ENCODE measurements at places on chromosomes 1 and 21.

- peak; percentile 82 for DNase-seq
Measured at GRCh38 chr1:45359882-45360513, 19.8 kb upstream of the MUTYH start.

- no peak for DNase-seq
Measured at GRCh38 chr1:247456914-247457639, 827 bp downstream of the OR2B11 start.

DNA sequence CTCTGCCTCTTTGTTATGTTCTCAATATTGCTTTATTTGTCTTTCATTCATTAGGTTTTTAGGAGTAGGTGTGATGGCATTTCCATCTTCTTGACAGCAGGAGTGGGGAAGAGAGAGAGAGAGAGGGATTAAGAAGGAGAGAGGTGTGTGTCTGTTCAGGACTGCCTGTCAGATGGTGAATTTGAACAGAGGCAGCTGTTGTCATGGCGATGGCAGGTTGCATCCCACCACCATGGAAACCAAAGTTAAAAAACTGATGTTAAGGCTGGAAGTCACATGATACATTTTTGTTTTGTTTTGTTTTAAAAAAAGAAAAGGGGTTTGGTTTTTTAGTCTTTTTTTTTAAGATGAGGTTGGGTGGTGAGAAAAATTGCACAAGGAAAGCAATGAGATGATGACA is 18.3 kb downstream of the CACNA1E start:
- no peak for DNase-seq

DNA sequence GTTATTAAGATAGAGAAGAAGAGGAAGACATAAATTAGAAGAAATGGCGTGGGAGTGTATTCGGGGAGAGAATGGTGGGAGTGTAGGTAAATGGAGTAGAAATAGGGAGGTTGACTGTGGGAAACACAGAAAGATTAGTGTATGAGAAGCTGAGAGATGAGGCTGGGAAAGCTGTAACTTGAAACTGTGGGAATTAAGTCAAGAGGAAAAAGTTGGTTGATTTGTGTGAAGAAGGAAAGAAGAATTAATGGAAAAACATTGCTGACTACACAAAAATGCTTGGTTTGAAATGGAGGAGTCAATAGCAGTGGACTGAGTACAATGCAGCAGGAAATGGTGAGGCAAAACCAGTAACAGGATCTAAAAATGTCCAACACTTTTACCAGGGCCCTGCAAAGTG is 448.3 kb downstream of the PTPRC start:
- no peak for DNase-seq

- peak; percentile 73 for DNase-seq
Measured at GRCh38 chr1:148160343-148161052, 8.4 kb upstream of the NBPF11 start.

DNA sequence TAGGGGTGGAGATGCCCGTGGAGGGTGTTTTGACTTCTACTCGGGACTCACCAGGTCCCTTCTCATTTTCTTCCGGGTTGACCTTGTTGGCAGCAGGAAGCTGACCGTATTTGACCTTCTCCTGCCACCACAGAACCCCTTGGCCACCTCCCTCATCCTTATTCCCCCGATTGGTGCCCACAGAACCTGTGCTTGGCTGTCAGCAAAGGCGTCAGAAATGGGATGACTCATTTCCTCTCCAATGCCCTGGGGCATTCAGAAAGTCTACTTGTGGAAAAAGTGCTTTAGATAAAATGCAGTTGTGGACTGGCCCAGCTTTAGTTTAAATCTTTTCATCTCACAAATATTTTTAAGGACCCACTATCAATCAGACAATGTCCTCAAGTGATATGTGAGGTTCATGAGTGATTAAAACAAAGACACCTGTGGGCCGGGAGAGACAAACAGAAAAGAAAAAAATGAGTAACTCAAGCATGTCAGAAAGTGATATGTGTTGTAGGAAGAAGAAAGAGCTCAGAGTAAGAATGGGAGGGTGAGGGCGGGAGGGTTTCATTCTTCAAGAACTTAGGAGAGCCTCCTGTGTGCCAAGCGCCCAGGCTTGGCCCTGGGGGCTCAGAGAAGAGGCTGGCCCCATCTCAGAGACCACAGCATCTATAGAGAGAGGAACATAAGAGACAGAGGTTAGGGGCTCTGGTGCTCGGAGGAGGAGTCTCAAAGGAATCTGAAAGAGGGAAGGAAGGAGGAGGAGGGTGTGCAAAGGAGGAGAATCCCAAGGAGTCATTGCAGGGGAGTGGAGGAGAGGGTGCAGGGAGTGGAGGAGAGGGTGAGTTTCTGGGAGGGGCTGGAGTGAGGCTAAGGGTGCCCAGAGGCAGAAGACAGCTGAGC is 221.6 kb upstream of the VAMP3 start:
- DNase-seq: peak; percentile 56

DNA sequence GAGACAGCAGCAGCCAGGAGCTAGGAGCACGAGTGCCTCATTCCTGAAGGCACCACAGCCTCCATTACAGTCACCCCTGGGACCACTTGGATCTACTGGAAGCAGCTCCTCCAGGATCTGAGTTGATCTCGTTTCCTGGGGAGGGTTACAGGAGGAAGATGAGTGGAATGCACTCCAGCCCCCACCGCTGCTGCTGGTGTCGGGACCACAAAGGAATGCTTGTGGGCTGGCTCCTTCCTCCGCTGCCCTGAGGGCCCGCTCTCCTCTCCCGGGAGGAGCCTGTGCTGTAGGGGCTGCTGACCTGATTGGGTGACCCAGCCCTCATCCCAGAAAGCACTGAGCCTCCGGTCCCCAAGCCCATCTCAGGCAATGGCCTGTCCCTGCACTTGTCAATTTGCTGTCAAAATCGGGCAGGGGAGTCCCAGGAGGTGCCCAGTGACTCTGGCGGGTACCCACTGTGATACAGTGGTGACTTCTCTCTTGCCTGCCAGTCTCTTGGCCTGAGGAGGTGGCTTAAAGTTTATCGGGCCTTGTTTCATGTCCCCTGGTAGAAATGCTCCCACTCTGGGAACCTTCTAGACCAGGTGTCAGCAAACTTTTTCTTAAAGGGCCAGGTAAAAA is 23.1 kb downstream of the IL10RB start:
- no peak for DNase-seq

- no peak for DNase-seq
Measured at GRCh38 chr1:172777767-172778166, 118.9 kb downstream of the FASLG start.

DNA sequence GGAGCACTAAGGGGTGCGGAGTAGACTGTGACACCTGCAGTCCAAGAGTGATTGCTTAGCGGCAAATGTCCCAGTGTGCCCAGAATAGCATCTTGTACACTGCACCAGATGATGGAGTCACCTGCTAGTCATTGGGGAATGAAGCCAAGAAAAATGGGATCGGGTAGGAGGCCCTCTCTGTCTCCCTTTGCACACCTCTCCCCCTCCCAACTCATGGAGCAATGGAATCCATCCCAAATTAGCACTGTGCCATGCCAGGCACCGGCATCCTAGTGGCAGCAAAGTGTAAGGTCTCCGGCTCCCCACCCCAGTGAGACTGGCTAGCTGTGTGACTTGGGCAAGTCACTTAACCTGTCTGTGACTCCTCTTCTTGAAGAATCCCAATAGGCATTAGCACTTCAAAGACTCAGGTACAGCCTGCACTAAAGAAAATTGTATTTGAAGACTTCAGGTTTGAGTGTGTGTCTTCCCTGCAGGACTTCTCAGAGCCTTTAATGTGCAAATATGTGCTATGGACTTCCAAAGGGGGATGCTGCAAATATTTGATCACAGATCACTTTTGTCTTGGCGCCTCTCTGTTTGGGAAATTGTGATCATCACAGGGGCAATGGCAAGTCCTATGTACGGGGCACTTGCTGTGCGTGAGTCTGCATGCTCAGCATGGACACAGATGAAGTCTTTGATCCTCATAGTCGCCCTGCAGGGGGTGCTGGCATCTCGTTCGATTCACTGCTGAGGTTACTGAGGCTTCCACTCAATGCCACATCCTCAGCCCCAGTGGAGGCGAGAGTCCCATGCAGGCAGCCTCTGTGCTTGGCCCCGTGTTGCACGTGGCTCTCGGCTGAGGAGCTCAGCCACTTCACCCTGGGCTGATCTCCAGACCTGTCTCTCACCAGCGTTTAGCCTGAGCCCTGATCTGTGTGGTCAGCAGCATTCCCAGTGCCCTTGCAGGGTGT is 272.9 kb upstream of the C1orf174 start:
- DNase-seq: peak; percentile 43

GRCh38 chr1:23013657-23014056 is 2.0 kb downstream of the TEX46 start:
- DNase-seq: peak; percentile 73

- DNase-seq: no peak
Measured at GRCh38 chr1:209527372-209527771, 56.1 kb upstream of the CAMK1G start.

DNA sequence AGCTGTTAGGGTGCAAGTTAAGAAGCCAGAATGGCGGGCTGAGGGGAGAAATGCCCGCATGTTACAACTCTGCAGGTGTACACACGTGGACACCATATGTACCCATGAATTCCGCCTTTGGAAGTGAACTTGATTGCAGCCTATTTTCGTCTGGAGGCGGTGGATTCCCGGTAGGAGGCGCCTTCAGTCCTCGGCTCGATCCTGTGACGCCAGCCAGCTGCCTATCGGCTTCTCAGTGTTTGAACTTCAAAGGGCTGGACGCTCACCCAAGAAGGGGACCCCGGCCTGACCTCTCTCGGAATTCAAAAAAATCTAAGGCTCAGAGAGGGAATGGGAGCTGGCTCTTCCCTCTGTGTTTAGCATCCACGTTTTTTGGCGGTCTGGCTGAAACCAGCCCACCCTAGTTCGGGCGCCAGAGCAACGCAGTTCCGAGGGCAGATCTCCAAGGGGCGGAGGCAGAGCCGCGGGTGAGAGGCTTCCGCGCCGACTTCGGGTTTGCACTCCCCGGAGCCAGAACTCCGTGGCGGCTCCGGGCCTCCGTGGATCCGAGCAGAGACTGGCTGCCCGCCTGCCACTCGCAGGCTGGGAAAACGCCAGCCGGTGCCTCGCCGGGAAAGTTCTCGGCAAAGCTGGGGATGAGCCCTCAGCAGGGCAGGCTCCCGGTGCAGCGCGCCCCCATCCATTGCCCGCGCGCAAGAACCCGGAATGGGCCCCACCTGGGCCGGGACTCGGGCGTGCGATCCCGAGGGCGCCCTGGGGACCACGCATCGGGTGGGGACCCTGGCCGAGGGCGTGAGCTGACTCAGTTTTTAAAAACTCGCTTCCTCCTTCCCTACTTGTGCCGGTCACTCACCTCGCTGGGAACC is 996 bp upstream of the TMEM51 start:
- peak; percentile 96 for DNase-seq

GRCh38 chr1:99441299-99442095 is 177.2 kb downstream of the PLPPR4 start:
- no peak for DNase-seq

- no peak for DNase-seq
Measured at GRCh38 chr1:229832695-229833094, 206.6 kb downstream of the URB2 start.

DNA sequence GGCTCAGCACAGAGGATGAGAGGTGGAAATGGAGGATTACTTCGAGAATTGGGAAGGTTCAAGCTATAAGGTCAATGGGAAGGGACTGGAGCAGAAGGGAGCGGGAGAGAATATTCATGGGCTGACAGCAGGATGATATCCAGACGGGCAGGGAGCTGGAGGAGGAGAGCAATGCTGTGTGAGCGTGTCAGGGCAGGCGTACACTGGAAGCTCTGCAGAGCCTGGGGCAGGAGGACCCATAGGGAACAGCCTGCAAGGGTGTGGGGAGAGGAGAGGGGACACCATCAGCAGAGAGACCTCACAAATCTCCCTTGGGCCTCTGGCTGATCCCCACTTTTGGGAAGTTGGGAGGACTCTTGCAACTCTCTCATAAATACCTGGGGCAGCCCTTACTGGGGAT is 13.7 kb downstream of the CSF1 start:
- DNase-seq: no peak

GRCh38 chr1:94240822-94241221 is 3.4 kb upstream of the ARHGAP29 start:
- peak; percentile 85 for DNase-seq

DNA sequence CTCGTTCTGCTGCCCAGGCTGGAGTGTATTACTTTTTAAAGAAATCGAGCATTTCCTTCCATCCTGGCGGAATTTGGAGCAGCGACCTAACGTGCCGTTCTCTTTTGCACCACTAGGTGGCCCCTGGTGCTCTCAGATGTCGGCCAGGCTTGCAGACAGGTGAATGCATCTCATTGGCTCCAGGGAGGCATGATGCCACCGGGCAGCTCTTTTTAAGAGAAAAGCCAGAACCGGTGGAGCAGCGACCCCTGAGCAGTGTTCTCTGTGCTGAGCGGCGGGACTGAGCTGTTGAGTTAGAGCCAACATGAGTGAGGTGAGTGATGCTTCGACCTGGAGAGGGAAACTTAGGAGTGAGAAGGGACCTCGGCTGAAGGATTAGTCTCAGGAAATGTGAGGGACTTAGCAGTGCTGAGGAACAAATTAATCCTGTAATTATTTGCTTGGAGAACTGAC is at the start of gene PCP4:
Gene PCP4, plus strand, starts transcription at position 241 of the 453 bp plus-strand sequence. Its CDS starts 64 bp downstream, at position 305.
- DNase-seq: peak; percentile 88

DNA sequence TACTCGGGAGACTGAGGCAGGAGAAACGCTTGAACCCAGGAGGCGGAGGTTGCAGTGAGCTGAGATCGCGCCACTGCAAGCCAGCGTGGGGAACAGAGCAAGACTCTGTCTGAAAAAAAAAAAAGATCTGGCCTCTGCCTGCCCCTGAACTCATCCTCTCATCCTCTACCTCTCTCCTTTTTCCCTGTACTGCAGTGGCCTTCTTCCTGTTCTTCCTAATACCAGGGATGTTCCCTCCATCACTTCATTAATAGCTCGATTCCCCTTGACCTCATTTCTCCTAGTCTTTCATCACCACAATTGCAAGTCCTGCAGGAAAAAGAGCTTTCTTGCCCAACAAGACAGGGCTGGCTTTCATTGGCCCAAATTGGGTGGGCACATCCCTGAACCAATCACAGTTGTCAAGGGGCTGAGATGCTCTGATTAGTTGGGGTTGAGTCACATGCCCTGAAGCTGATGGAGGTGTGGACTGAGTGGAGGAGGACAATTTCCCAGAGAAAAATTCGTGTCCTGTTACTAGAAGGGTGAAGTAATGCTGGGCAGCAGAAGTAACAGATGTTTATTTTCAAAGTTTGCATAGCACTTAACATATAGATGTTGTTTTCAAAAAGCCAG is 86.8 kb upstream of the PUM1 start:
- no peak for DNase-seq

DNA sequence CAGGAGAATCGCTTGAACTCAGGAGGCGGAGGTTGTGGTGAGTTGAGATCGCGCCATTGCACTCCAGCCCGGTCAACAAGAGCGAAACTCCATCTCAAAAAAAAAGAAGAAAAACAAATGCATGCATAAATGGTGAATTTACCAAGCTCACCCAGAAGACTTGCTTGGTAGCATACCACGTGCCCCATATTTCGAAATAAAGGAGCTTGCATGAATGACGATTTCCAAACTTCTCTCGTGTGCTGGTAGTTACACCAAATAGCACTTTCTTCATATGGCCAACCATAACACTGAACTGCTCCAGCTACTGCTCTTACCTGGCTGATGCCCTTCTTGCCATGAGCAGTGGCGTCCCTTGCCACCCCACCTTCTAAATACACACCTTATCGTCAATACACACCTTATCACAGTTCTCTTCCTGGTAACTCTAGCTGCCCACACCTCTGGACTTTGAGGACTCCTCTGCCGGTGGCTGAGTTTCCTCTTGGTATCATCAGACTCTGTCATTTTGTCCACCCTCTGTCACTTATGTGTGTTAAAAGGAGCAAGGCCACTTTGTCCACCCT is 2.8 kb downstream of the DOP1B start:
- DNase-seq: no peak

- DNase-seq: no peak
Measured at GRCh38 chr1:95252422-95252821, 18.4 kb downstream of the RWDD3 start.

All from eye (tissue), 1 donor.